Forelimb muscle (tissue), 1 donor: ENCODE measurements at places on chromosomes 11 and 22. TPM values are rescaled to one million over a fixed set of nuclear protein-coding genes. Genes with fewer than 3 reads are reported as not detected.

DNA sequence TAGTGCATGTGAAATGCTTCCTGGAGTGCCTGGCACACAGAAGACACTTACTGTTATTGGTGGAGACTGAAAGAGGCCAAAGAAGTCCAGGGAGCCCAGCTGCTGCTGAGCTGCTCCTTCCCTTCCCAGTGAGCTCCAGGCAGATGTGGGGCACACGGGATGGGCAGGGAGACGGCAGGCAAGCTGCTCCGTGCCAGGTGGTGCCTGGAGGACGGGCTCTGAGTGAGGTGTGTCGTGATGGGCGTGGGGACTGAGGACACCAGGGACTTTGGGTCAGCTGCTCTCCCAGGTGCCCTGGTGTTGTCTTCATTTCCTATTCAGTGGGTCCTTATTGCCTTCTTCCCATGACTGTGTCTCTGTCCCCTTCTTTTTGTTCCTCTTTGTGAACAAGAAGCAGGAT lies 19.5 kb downstream of the TAB1 start:
- DNase-seq = no peak

Gene RNASEH2C
- 30.2 TPM for polyA plus RNA-seq

- no peak for DNase-seq
These were observed 563 bp upstream of the ENDOD1 start for GRCh38 chr11:95088946-95089619.

DNA sequence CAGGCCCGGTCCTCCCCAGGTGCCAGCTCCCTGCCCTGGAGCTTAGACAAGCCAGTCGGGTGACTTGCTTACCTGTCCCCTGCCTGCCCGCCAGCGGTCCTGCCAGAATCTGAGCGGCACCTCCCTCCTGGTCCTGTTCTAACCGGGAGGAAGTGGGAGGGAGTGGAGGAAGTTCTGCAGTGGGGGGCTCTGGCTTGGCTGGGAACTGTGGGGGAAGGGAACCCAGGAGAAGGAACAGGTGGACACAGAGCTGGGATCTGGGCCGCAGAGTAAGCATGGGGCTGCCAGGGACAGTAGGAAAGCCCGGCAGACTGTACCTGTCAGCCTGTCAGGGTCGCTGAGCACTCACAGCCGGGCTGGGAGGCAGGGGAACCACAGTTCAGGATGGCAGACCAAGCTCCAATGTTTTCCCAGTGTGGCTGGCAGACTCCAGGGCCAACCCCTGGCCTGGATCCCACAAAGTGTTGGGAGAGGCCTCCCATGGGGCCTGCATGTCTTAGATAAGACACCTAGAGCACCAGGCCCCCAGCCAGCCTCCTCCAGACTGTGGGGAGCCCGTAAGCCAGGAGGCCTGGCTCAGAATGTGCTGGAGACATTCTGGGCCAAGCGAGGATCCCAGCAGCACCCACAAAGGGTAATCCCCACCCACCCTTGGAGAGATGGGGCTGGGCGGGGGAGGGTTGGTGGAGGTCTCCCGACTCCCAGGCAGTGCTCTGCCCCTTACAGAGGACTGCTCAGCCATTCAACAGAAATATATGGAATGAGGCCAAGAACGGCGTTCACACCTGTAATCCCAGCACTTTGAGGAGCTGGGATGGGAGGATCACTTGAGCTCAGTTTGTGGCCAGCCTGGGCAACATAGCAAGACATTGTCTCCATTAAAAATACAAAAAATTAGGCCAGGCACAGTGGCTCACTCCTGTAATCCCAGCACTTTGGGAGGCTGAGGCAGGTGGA lies 2.3 kb downstream of the CYB5R3 start:
- no peak for DNase-seq

Gene MMP27
- not detected for polyA plus RNA-seq

DNA sequence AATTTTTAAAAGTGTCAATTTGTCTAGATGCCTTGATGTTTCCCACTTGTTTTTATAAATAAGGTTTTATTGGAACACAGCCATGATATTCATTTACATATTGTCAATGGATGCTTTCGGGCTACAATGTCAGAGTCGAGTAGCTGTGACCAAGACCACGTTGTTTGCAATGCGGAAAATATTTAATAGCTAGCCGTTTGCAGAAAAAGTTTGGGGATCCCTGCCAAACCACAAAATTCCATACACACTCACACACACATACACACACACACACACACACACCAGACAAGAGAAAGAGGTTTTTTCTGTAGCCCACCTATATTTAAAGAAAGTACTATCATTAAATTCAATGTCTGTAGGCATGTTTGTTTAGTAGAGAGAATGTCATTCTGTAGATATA lies 58.3 kb downstream of the TYR start:
- DNase-seq = no peak

GRCh38 chr11:106077609-106078455 lies at the start of gene AASDHPPT:
AASDHPPT (plus strand) TSS chr11:106077662; CDS start chr11:106077711, 49 bp downstream.
- DNase-seq = peak; percentile 17

DNA sequence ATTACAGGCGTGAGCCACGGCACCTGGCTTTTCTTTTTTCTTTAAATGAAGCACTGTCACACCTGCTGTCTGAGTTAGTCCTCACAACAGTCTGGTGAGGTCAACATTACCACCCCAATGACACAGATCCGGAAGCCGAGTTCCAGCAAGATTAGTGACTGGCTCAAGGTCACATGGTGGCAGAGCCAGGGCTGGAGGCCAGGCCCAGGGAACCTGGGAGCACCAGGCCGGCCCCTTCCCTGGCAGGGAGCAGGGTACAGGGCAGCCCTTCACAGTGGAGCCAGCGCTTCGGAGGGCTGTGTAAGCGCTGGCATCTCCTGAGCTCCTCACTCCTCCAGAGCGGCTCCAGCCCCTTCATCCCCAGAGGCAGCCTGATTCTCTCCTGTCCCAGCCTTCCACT lies 118.7 kb downstream of the ST3GAL4 start:
- DNase-seq = no peak

Gene PGA5
- 1.7 TPM for polyA plus RNA-seq

Gene BLID
- polyA plus RNA-seq = not detected

Gene CARD16
- polyA plus RNA-seq = 5.3 TPM

Gene MRGPRE
- not detected for polyA plus RNA-seq

Gene GGT5
- 10.8 TPM for polyA plus RNA-seq

Gene FGF19
- 0.53 TPM for polyA plus RNA-seq

- DNase-seq = no peak
These were observed 9.0 kb downstream of the OR6M1 start for GRCh38 chr11:123797114-123797513.

- DNase-seq = no peak
These were observed 3.0 kb downstream of the PLCB3 start for GRCh38 chr11:64254326-64254725.

DNA sequence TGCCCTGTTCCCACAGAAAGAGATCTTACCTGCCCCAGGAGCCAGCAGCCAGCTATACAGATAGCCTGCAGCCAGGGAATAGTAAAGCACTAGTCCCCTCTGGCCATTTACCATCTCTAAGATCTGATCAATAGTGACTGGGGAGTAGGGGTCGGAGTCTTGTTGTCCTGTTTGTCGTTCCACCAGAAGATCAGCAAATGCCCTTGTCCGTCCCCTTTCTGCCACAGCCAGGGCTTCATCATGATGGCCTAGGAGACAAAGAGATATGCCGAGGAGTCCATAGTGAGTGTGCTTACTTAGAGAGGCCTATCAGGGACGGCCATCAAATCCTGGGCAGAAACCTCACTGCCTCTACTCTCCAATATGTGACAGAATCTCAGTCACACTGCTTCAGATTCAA lies 177.1 kb upstream of the PITPNB start:
- no peak for DNase-seq

Gene C11orf87
- 0.06 TPM for polyA plus RNA-seq

DNA sequence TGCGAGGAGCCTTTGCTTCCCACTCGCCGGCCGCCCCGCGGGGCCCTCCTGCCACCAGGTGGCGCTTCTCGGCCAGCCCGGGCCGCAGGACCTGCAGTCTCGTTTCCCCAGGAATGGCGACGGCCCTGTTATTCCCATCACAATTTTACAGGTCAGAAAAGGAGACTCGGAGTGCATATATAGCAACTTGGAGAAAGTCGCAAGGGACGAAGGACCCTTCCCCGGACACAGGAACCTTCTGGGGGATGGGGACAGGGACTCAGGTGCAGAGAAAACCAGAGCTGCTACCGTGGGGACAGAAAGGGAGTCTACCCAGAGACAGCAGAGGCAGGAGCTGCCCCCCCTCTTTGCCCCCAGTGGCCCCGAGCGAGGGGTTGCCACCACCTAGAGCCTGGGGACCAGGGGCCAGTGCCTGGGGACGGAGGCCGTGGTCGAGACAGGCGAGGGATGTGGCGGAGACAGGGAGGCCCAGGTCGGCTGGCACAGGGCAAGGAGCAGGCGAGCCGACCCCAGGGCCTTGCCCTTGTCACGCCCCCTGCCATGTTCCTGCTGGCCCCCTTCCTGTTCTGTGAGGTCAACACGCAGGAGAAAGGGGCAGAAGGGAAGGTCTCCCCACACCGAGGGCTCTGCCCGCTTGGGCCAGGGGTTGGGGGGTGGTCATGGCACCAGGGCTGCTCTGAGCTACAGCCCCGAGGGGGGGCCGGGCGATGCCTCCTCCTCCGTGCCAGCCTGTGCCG lies 3.5 kb upstream of the KRTAP5-6 start:
- no peak for DNase-seq

GRCh38 chr22:24894220-24894975 lies 52.1 kb downstream of the LHFPL7 start:
- DNase-seq = no peak

Gene SYT13
- 0.30 TPM for polyA plus RNA-seq

- no peak for DNase-seq
These were observed 3.8 kb upstream of the MPPED1 start for GRCh38 chr22:43408009-43408408.

GRCh38 chr22:46907241-46908215 lies 145.1 kb downstream of the TBC1D22A start:
- DNase-seq = no peak

Gene GSTP1
- 200 TPM for polyA plus RNA-seq

DNA sequence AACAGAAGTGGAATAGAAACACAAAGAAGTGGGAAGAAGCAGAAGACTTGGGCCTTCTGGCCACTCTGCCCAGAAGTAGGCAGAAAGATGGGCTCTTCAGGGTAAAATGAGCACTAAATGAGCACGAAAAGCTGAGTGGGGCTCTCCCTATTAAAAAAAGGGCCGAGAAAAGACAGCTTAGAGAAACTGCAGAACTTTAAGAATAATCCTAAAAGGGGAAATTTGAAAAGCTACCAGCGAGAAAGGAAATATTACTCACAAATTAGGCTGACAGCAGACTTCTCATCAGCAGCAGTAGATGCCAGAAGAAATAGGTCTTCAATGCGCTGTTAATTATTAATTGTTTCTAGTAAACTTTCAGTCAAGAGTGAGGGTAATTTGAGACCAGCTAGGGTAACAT lies 78.2 kb downstream of the UVRAG start:
- DNase-seq = no peak

DNA sequence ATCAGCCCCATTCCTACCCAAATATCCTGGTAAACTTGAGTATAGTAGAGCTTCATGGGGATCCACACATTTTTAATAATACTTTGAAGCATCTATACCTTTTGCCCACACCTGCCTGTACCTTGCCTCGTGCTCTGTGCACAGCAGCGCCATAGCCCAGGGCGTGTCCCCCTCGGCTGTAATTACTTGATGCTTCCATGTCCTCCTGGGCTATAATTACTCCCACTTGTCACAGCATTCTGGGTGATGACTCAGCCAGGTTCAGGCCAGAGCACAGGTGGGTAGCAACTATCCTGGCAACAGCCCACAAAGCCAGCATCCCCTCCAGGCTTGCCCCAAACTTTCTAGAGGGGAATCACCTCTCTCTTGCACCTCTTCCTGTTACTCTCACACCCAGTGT lies 23.7 kb upstream of the SLC36A4 start:
- DNase-seq = no peak
